ENCODE measurements at places on chromosomes 7 and 10.
A peak's percentile ranks its signal among the peaks of the same experiment; 100 is the strongest.

DNA sequence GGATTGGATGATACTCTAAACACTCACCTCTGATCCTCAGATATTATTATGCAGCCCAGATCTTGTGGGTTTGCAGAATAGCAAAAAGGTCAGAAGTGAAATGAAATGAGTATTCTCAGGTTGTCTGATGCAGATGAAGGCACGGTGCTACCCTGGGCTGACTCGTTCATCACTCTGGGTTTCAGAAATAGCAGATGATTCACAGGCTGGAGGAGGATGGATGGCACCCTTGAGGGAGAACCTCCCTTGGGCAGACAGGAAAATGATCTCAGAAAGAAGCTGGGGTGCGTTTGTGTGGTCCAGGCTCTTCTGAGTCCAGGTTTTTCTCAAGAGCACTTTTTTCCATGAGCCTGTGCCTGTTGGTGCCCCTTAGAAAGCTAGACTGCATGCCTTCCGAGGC lies 515.8 kb upstream of the MKI67 start:
- DNase-seq: no peak

DNA sequence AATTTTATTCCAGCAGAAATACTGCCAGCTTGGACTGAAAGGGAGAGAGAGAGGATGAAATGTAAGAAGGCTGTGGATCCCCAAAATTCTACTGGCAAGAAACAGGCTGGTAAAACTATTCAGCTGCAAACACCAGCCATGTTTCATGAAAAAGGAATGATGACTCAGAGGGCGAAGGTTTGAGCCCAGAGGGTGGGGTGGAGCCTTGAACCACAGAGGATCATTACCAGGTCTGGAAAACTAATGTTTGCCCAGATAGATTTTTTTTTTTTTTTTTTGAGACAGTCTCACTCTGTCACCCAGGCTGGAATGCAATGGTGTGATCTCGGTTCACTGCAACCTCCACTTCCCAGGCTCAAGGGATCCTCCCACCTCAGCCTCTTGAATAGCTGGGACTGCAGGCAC lies 41.7 kb upstream of the NRF1 start:
- DNase-seq: peak; percentile 93

DNA sequence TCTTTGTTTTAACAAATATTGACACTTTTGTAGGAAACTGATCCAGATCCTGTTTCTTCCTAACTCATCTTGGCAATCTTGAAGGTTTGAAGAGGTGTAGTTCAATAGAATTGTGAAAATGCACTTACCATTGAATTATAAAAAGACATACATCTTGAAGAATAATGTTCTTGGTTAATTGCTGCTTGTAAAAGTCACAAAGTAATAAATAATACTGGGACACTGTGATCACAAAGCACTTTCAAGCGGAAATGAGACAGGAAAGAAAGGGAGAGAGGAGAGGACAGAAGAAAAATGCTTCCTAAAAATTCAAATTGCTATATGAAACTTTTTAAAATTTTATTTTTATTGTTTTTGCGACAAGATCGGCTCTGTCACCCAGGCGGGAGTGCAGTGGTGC lies 15.2 kb upstream of the NFE2L3 start:
- no peak for DNase-seq

DNA sequence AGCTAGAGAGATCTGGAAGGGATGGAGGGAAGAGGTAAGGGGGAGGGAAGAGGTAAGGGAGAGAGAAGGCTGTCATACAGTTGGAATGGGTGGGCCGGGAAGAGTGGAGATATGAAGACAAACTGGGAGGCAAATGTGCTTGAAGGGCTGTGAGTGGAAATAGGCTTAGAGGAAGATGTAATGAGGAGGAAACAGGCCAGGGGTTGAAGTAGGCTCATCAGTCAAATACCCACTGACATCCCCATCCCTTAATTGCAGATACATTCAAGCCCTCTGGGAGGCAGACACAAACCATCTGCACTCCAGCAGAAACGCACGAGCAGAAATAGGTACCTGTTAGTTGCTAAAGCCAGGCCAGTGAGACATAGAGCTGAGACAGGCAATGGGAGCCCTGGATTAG lies 2.1 kb downstream of the SYNPO2L start:
- DNase-seq: peak; percentile 64

DNA sequence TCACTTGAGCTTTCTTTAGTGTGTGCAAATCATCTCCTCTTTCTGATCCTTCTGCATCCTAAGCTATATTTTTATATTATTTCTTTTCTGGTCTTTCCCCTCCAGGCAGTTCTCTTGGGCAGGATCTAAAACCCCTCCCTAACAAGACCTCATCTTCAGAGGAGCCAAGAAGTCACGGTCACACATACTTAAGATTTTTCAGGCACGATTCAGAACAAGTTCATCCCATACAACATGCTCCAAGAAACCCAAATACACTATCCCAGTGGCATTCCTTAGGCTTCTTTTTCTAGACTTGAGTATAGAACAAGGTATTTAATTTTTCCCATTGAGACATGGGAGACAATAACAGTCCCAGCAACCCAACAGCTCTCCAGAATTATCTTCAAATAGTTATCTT lies 1251.5 kb downstream of the DNAJB9 start:
- no peak for DNase-seq

DNA sequence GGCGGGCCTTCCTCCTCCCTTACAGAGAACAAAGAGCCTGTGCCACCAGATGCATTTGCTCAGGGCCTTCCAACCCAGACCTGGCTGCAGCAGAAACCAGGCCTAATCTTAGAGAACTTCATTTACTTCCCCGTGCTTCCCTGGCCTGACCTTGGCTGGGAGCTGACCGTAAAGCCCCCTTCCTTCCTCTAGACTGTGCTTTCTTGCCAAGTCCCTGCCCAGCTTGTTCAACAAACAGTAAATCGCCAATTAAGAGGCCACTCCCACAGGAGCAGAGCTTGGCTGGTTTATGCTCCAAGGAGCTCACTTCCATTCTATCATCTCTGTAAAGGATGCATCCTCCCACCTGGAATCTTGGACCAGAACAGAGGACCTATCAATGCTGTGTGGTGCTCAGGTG lies 110.9 kb downstream of the COL13A1 start:
- DNase-seq: no peak

Data from PC-9 (cell line).